ENCODE measurements at places on chromosomes 16 and 17.
A peak's percentile ranks its signal among the peaks of the same experiment; 100 is the strongest.

DNA sequence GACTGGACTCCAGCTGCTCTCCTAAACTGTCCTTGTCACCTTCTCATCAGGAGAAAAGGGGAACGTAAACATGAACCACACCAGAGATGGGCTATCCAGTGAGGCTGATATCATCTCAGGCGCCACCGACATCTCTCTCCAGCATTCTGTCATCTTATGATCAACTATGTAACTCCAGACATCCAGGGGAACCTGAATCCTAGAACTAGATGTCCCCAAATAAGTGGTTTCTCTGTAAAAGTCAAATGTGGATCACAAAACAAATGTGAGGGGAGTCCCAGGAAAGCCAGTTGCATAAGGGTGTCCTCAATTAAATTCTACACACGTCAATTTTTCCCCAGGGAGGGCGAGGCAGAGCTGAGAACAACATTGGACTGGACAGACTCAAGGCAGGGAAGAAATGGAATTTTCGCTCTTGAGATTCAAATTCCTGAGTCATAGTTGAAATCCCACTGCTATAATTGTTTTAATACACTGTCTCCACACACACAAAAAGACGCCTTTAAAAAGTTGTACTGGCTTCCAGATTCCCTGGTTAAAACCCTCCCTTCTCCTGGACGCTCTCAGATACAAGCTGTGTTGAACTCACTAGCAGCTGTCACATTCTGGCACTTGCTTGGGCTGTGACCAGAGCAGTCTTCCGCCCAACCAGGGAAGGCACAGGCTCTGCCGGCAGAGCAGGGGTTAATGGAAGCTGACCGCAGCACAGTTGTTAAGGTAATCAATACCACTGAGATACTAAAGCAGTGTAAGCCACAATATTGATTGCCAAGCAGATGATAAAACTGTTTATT, 62.6 kb downstream of the ZFHX3 start:
- no peak overlapping the region for H3K27ac ChIP-seq
- DNase-seq, result no peak
- H3K36me3 ChIP-seq, result no peaks in the 10 kb centered on the region
- no peaks in the 10 kb centered on the region for H3K4me1 ChIP-seq
- H3K4me3 ChIP-seq, result no peak overlapping the region

DNA sequence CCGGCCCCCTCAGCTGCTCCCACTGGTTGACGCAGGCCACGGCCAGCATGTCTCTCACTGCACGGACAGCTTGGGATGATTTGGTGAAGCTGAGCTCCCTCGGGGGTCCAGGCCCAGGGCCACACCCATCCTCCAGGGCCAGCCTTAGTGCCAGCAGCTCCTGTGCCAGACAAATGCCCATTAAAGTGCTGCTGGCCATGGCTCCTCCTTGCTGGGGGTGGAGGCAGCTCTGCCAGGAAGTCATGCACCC, 2.5 kb downstream of the TRIM47 start:
- no peak for DNase-seq
- peaks cover 31% of the 10 kb centered on the region for H3K4me1 ChIP-seq
- H3K4me3 ChIP-seq, result peak overlapping the region; percentile 89

GRCh38 chr16:57997176-57997527, 3.3 kb downstream of the ZNF319 start:
- DNase-seq, result no peak
- H3K4me1 ChIP-seq, result peaks cover 43% of the 10 kb centered on the region
- no peaks in the 10 kb centered on the region for H3K27me3 ChIP-seq
- peaks cover 39% of the 10 kb centered on the region for H3K36me3 ChIP-seq

DNA sequence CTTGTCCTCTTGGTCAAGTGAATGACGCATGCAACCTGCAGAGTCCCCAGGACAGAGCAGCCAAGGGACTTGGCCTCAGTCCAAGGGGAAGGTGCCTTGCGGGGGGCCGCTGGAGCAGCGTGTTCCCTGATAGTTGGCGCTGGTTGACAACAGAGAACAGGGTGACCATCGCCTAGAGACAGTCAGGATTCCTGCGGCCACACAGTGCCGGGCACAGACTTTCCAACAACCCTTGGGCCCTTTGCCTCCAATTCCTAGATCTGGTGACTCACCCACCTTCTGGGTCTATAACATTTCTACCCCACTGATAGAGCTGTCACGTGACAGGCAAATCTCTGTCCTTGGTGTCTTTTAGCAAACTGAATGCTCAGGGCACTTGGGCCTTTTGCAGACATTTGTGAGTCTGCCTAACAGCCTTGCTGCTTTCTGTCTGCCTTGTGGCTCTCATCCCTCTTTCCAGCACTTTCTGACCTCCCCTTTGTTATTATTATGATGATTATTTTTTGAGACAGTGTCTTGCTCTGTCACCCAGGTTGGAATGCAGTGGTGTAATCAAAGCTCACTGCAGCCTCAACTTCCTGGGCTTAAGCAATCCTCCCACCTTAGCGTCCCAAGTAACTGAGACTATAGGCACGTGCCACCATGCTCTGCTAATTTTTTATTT, 11.9 kb upstream of the TEDC2 start:
- no peak for DNase-seq
- H3K4me1 ChIP-seq, result no peaks in the 10 kb centered on the region
- H3K27me3 ChIP-seq, result no peaks in the 10 kb centered on the region
- H3K36me3 ChIP-seq, result peaks cover 48% of the 10 kb centered on the region
- no peak overlapping the region for H3K27ac ChIP-seq

DNA sequence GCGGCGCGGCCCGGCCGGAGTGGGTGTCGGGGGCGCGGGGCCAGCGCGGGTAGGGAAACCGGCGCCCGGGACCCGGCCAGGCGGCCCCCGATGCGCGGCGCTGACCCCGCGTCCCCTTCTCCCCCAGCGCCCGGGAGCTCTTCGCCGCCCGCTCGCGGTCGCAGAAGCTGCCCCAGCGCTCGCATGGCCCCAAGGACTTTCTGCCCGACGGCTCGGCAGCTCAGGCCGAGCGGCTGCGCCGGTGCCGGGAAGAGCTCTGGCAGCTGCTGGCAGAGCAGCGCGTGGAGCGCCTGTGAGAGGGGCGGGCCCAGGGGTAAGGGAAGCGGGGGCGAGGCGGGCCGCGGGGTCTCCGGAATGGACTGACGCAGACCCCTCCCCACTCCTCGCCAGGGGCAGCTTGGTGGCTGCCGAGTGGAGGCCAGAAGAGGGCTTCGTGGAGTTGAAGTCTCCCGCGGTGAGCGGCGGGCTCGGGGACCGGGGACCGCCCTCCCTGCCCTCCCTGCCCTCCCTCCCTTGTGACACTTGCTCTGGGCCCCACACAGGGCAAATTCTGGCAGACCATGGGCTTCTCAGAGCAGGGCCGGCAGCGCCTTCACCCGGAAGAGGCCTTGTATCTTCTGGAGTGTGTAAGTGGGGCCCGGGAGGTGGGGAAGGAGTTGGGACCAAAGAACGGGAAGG, 430 bp downstream of the TSEN54 start:
- H3K4me1 ChIP-seq, result peaks cover 22% of the 10 kb centered on the region
- peaks cover 19% of the 10 kb centered on the region for H3K36me3 ChIP-seq
- H3K27me3 ChIP-seq, result peaks cover 8% of the 10 kb centered on the region
- peak overlapping the region; percentile 83 for H3K27ac ChIP-seq
- peak; percentile 49 for DNase-seq

GRCh38 chr17:45342871-45343526, 26.2 kb upstream of the MAP3K14 start:
- no peak overlapping the region for H3K27ac ChIP-seq
- H3K36me3 ChIP-seq, result no peaks in the 10 kb centered on the region
- no peaks in the 10 kb centered on the region for H3K4me1 ChIP-seq
- no peaks in the 10 kb centered on the region for H3K27me3 ChIP-seq
- no peak for DNase-seq
- H3K4me3 ChIP-seq, result no peak overlapping the region

Measured in T-helper 2 cell treated with Interferon-gamma antibody and Interleukin-4, amounts not matched to agents 5 μg/mL and 100 μg/mL, for 36 hours (primary cell).